AG04449 (cell line): ENCODE measurements at places on chromosomes 2 and 18.

GRCh38 chr2:120612931-120613330 lies 122.7 kb upstream of the GLI2 start:
- no peak for DNase-seq

- DNase-seq, result no peak
These were observed 175.2 kb upstream of the ALPP start for GRCh38 chr2:232203166-232203891.

- DNase-seq, result no peak
These were observed 5.1 kb downstream of the ITGB6 start for GRCh38 chr2:160194946-160195345.

- DNase-seq, result no peak
These were observed 5.4 kb upstream of the POLI start for GRCh38 chr18:54263904-54264336.

DNA sequence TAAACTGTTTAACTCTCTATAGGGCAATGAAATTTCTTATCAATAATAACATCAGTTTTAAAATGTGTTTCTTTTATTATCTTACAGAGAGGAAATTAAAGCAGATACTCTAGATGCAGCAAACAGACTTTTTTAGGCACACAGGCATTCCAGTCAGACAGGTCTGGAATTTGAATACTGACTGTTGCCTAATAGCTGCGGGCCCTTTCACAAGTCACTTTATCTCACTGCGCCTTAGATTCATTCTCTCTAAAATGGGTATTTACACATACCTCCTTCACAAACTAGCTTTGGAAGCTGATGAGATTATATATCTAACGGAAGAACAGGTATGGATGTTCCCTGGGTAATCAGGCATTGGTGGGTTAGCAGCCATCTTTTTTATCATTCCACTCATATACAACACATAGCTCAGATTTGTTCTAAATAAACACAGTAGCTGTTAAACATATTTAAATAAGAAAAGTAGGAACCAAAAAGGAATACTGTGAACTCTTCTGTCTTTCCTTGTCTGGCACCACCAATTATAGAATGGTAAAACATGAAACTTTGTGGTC lies 104.2 kb downstream of the LRP2 start:
- no peak for DNase-seq

GRCh38 chr2:201959198-201959597 lies 74.5 kb upstream of the FZD7 start:
- no peak for DNase-seq

- DNase-seq, result no peak
These were observed 393.8 kb upstream of the LYPD1 start for GRCh38 chr2:133063775-133064174.

- DNase-seq, result no peak
These were observed 60.1 kb upstream of the ACTR3 start for GRCh38 chr2:113829761-113830160.

GRCh38 chr18:8765783-8766463 lies 60.6 kb downstream of the MTCL1 start:
- DNase-seq, result no peak
